ENCODE measurements at places on chromosomes 3 and 15.

DNA sequence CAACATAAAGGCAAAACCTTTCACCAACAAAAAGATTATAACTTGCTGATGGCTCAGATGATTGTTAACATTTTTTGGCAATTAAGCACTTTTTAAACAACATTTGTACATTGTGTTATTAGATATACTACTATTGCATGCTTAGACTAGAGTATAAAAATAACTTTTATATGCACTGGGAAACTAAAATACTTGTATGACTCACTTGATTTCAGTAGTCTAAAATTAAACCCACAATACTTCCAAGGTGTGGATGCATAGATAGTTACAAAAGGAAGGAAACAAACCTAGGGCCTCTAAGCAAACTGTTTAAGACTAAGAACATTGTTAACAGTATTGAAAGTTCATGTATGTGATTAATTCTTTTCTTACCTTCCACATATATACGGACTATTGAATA is 1521.5 kb downstream of the OTOL1 start:
- no peak for DNase-seq

DNA sequence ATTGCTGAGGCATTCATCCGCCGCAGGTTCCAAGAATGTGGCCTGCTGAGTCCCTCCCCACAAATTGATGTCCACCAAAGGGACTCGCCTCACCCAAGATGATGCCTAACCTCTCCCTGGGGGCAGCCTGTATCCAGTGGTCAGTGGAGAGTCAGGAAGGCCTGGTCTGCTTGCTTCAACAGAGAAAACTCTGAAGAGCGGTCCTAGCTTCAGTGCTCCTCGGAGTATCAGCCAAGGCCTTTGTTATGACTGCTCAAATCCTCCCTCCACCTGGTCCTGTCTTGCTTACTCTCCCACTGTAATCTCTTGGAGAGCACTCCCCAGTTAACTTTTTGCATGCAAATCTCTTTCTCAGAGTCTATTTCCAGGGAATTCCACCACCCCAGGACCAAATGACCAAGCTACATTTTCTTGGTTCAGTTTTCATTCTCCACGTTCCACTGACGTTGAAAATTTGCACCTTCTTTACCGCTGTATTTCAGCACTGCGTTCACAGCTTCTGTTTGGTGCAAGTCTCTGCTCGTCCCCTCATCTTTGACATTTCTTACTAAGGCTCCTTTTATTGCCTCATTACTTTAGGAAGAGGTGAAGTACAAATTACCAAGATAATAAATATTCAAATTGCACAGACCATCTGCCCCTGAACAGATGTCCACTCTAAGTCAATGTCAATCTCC is 22.3 kb downstream of the CMTM7 start:
- DNase-seq, result no peak

DNA sequence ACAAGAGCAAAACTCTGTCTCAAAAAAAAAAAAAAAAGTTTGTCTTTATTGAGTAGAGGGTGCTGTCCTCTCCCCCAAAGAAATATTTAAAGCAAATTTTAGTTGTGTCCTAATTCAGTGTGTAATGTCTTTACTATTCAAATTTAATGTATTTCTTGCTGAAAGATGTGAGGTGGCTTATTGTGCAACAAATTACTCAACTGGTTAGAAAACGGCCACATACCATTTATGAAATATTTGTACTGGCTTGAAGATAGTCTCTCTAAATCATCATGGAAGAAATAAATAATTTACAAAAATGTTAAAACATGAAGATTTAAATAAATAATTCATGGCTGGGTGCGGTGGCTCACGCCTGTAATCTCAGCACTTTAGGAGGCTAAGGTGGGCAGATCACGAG is 63.0 kb downstream of the SLTM start:
- no peak for DNase-seq

DNA sequence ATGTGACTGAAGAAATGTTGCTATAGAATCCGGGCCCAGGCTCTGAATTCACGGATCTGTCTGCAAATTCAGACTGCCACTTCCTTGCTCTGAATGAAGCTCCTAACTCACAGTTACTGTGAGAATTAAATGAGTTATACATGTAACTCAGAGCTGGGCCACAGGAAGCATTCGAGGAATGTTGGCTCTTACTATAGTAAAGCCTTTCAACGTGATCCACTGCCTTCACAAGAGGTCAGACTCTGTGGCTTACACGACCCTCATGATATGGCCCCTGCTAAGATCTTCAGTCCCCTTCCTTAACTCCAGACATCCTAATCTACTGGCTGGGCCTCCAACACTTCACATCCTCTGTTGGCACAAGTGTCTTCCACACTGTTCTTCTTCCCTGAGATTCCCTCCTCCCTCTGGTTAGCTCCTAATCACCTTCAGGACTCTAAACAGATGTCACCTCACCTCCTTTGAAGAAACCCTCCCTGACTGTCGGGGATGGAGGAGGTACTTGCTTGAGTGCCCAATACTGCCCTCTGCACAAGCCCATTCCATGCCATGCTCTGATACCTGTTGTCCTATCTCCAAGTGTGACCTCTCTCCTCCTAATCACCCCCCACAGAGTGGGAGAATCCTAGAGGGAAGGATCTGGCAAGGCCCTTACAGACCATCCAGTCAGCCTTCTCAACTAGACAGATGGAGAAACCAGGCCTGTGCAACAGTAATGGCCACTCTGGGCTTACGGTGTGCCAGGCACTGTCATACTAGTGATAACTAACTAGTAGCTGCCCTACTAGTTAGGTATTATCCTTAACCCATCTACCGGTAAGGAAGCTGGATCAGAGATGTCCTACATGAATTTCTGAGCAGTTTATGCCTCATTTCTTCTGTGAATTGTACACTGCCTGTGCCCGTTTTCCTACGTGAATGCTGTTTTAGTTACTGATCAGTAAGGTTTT is 1.3 kb downstream of the ACTR8 start:
- DNase-seq, result no peak

DNA sequence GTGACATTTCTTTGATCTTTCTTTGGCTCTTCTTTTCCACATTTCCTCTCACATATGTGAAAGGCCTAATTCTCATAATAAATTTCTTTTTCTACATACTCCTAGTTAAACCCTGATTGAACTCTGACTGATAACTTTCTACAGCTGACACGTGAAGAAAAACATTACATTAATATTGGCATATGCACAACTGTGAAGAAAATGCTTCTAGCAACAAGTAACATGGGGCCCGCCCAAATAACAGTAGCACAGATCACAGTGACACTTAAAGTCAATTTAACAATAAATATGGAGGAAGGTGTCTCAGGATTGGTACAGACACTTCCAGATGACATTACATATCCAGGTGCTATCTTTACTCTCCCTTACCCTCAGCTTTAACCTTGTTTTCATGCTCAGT is 317.6 kb upstream of the ZNF385D start:
- DNase-seq, result no peak

DNA sequence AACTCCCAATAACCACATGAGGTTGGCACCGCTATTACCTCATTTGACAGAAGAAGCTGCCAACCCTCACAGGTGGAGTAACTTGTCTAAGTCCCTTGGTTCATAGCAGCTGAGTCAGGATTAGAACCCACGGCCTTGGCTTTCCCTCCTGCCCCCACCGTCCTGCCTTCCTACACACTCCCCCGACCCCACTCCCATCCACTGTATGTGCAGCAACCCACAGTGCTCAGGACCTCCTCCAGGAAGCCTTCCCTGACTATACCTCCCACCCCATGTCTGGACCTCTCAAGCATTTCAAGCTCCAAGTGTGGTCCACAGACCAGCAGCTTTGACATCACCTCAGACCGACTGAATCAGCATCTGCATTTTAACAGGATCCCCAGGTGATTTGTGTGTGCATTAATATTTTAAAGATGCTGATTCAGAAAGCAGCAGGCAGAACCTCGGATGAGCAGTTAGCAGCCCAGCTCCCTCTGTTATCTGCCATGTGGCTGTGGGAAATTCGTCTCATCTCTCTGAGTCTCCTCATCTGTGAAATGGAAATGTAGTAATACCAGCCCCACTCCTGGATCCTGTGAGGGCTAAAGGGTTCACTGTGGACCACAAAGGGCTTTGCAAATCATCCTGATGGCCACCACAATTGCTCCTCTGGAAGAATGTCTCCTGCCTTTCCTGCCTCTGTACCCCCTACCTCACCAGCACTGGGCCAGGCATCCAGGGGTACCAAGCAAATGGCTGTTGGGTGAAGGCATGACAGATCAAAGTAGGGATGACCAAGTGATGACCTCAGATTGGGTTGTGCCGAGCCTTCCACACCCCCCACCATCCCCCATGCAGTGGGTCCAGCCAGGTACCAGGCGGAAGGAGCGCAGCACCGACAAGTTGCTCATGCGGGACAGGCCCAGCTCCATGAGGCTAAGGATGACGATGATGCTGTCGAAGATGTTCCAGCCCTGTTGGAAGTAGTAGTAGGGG is 62.7 kb downstream of the SCN5A start:
- DNase-seq, result peak; percentile 23

DNA sequence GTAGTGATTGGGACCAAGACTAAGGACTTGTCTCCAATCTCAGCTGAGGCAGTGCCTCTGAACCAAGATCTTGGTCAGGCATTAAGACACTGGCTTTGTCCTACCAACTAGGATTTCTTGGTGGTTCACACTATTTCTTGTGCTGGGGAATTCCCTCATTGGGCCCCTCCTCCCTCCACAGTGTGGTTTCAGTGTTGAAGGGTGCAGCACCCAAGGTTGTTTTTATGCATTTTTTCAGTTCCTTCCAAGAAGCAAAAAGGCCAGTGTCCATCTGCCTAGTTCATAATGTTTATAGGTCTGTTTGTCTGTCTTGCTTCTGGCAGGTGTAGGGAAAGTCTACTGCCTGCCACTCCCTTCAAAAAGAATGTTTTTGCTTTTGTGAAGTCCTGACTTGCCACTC is 10.6 kb upstream of the ITPKA start:
- no peak for DNase-seq

- DNase-seq, result no peak
These were observed 73.8 kb upstream of the ATP13A5 start for GRCh38 chr3:193452338-193452737.

DNA sequence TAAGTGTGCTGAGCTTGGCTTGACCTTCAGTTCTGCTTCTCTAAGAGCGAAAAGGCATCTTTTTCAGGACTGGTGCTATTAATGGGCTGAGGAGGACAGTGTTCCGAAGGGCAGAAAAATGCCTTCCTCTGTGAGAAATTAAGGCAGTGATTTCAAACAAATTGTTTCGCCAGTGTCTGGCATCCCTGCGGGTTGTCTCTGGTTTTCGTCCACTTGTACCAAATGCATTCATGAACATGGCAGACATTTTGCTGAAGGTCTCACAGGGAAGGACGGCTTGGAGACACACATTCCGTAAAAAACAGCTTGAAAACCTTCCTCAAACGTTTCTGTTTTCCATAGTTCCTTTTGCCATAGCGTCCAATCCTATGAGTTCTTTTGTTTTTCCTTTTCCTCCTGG is 57.1 kb downstream of the CEMIP start:
- no peak for DNase-seq

DNA sequence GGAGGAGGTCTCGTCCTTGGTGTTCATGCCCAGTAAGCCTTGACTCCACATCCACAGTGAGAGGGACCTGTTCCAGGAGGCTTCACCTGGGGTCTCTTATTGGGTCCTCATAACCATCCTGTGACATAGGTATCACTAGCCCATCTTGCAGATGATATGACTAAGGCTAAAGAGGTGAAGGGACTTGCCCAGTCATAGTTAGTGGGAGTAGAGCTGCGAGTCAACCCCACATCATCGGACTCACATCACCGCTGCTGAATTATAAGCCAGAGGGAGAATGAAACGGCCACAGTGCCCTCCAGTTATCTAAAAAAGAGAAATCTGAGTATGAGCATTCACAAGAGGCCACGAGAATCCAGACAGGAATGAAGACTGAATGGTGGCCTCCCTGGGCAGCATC is 66.0 kb downstream of the MESD start:
- no peak for DNase-seq

DNA sequence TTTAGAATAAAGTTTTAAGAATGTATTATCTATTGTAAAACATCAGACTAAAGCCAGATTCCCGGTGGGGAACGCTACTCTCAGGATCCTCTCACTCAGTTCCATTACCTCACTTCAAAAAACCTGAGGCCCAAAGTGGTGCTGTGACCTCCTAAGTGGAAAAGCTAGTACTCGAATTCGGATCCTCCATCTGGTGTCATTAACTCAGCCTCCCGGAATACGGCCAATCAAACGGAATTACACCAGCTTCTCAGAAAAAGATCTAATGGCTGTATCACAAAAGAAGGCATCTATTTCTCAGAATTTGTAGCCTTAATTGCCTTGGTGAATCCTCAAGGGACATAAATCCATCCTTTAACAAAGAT is 627 bp downstream of the ACAD11 start:
- DNase-seq, result no peak

GRCh38 chr15:96893159-96893906 is 562.8 kb downstream of the NR2F2 start:
- no peak for DNase-seq

DNA sequence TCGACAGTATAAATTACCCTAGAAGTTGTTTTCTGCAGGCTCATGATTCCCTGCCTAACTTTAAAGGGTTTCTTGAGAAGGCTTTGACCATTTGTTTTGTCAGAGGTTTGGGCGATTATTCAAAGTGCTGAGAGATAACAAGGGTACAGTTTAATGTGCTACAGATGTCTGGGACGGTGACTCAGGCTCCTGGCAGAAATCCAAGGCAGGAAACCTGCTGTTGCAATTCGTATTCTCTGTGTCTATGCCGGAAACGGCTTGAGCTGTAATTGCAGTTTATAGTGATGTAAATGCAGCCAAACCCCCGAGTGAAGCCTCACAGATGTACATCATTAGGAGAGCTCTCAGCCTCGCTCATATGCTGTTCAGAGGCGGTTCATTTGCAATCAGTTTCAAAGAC is 65.6 kb downstream of the SYNPR start:
- DNase-seq, result peak; percentile 57

DNA sequence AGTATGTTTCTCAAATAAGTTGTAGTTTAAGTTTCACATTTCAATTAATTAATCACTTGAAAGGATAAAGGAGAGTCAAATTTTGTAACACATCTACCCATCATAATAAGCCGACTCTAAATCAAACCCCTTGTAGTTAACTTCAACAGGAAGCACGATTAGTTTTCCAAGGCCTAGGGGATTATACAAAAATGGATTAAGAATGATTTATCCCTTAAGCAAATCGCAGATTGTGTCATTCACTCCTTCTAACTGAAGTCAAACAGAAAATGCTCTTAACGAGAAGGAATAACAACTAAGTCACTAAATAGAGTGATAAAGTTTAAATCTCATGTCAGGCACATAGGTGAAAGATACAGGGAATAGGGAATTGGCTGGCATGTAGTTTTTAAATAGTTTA is 792.8 kb downstream of the ZPLD1 start:
- no peak for DNase-seq
